Inflammatory macrophage (primary cell): ENCODE measurements at places on chromosomes 2 and 18.

DNA sequence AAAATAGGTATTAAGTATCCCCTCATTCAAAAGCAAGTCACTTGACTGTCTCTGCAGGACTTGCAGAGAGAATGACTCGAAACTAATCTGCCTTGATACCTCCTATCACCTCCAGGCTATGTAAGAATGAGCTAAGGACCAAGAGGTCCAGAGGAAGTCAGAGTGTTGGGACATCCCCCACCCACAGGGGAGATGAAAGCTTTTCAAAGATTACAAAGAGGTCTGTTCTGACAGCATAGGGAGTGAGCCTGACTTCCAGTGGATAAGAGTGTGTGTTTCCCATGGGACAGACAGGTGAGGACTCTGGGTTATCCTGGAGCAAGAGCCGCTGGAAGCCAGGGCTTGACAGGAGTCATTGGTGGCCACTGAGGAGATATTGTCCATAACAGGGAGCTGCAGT is 85.0 kb upstream of the TACR1 start:
- DNase-seq, result peak; percentile 34

DNA sequence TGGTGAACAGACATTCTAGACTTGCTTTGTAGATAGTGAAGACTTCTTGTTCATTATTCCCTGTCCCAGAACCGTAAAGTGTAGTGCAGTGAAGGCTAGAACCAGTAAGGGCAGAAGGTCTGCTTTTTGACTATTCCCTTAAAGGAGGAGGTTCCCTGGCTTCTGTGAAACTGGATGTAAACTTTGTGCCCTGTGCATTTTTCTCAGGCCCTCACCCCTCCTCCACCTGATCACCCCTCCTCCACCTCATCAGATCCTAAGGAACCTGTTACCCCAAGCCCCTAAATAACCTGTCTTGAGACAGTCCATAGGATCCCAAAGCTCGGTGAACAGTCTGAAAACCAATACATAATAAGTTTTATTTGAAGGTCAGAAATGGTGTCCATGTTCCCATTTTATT is 33.7 kb downstream of the SFT2D3 start:
- DNase-seq, result no peak

GRCh38 chr2:102050854-102051391 is 59.2 kb downstream of the IL1R2 start:
- peak; percentile 57 for DNase-seq

- DNase-seq, result no peak
These were observed 8.6 kb downstream of the EN1 start for GRCh38 chr2:118838741-118839455.

GRCh38 chr18:54386043-54386442 is 28.3 kb downstream of the C18orf54 start:
- DNase-seq, result no peak

GRCh38 chr2:119301413-119301812 is 65.2 kb downstream of the C2orf76 start:
- DNase-seq, result no peak

GRCh38 chr2:176508984-176509740 is 239.9 kb downstream of the MTX2 start:
- no peak for DNase-seq

GRCh38 chr18:74869904-74870863 is 272.5 kb downstream of the ZNF407 start:
- no peak for DNase-seq

- DNase-seq, result no peak
These were observed 32.9 kb upstream of the ST3GAL5 start for GRCh38 chr2:85921659-85922058.

GRCh38 chr2:201260302-201260800 is at the start of gene CASP8:
Gene CASP8, plus strand, starts transcription at chr2:201260536. Its CDS starts 5,951 bp downstream, at chr2:201266487.
- peak; percentile 83 for DNase-seq

- no peak for DNase-seq
These were observed 42.2 kb upstream of the OTOF start for GRCh38 chr2:26520148-26520449.

DNA sequence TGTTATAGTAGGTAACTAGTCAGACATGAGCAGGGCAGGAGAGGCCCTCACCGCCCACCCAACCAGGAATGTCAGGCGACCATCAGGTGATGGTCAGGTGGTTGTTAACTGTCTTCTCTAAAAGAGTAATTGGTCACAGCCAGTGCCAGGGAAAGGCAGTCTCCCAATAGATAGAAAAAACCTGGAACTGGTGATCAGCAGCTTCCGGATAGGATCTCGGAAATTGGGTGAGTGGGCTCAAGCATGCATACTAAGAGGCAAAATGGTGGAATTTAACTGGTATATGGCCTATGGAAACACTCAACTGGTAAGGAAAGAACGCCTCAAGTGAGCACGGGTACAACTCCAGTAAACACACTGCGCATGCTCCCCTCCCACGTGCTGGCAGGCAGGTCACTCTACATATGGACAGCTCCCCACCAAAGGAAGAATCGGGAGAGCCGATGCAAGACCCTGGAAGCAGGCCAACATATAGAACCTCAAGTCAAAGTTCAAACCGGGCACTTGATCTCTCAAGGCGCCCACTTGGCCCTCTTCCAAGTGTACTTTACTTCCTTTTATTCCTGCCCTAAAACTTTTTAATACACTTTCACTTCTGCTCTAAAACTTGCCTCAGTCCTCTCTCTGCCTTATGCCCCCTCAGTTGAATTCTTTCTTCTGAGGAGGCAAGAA is 43.5 kb upstream of the TMEM131 start:
- peak; percentile 90 for DNase-seq

DNA sequence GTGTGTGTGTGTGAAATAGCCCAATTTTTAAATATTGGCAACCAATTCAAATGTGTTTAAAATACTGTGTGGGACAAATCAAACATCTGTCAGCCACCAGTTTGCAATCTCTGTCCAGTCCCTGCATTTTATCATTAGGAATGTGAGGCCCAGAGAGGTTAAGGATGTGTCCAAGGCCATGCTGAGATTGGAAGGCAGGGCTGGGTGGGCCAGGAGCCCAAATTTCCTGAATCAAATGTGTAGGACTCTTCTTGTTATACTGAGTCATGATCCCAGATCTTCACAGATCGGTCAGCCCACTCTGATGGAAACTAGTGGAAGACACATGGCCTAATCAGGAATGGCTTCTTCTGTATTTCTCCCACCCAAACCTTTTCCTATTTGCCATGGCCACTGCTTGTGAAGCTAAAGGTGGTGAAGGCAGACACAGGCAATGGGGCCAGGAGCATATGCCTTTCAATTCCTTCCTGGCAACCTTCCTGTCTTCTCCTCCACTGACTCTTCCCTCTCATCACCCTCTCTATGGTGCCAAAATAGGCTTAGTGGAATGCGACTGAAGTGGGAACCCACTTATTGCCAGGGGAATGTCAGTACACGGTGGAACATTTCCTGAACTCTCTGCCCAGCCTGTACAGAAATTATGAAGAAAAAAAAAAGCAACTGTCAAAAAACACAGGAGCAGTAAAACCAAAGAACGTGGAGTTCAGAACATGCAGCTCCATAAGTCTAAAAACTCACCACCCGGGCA is 35.5 kb downstream of the ZEB2 start:
- DNase-seq, result no peak

DNA sequence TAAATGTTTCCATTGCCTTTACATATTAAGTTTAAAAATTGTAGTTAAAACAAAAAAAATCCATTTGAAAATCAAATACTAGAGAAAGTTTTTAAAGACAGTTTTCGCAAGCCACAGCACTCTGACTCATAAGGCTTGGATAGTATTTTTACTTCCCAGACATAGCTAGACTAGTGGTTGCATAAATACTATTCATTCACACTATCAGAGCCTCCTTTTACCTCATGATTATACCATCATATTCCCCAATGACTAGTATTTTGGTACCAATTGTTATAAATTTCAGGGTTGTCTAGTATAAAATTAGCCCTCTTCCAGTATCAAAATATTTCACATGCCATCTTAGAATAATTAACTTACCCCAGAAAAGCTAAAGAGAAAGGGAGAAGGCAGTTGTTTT is 393.5 kb downstream of the ERBB4 start:
- no peak for DNase-seq

GRCh38 chr18:77316641-77317040 is 67.0 kb downstream of the GALR1 start:
- DNase-seq, result no peak

GRCh38 chr2:33560017-33560416 is 39.1 kb downstream of the FAM98A start:
- DNase-seq, result no peak

DNA sequence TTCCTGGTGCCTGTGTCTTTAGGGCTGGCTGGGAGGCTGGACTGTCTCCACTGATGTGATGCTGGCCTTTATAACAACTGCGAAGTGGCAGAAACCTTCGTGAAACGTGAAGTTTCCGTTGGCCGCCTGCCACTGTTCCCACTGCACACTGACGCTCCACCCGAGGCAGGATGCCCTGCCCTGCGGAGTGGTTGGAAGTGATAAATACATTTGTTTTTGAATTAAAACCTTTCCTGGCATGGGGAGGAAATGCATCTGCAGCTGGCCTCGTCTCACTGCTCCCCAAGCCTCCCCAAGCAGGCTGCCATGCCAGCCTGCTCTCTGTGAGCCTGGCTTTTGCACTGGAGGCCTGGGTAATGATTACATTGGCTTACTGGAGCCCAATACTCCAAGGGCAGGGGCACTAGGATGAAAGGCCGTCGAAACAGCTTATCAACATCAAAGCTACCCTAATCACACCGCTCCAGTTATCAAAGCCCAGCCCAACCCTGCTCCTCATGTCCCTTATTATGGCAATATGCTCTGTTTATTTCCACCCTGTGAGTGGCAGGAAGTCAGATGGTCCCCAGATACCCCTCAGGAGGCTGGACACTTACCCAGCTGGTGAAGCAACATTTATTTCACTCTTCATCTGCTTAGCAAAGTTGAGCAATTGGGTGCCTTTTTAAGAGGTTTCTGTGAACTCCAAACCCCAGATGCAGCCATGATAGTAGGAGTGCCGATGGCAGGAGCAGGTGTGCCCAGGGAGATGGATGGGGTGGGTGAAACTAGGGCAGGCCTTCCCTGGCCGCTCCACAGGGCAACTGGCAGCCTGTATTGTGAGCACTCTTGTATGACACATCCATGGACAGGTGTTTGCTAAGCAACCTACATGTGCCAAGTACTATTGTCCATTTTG is 97.4 kb upstream of the ITGA6 start:
- DNase-seq, result no peak

- DNase-seq, result peak; percentile 77
These were observed at the start of gene NAB1 for GRCh38 chr2:190649035-190649797. Gene NAB1, plus strand, starts transcription at chr2:190649083. Its CDS starts 10,094 bp downstream, at chr2:190659177.
